NCI-H2081 treated with DMSO at 0.1 percent for 48 hours (cell line): ENCODE measurements at places on chromosomes 4 and X.

DNA sequence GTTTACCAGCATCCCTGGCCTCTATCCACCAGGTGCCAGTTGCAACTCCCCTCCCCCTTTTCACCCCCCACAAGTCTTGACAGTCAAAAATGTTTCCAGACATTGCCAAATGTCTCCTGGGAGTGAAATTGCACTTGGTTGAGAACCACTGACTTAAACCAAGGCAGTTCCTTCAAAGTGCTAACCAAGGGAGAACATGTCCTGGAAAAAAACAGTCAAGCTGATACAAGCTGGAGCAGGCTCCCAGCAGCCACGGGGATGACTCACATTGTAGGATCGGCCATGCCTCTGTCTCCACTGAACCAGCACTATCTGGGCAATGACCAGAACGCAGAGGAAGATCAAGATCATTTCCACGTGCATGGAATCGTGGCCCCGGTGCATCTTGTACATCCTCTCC lies 11.4 kb downstream of the RNF175 start:
- no peak for DNase-seq

- DNase-seq = peak; percentile 26
These were observed 35.7 kb upstream of the TBC1D14 start for GRCh38 chr4:6873792-6874461.

DNA sequence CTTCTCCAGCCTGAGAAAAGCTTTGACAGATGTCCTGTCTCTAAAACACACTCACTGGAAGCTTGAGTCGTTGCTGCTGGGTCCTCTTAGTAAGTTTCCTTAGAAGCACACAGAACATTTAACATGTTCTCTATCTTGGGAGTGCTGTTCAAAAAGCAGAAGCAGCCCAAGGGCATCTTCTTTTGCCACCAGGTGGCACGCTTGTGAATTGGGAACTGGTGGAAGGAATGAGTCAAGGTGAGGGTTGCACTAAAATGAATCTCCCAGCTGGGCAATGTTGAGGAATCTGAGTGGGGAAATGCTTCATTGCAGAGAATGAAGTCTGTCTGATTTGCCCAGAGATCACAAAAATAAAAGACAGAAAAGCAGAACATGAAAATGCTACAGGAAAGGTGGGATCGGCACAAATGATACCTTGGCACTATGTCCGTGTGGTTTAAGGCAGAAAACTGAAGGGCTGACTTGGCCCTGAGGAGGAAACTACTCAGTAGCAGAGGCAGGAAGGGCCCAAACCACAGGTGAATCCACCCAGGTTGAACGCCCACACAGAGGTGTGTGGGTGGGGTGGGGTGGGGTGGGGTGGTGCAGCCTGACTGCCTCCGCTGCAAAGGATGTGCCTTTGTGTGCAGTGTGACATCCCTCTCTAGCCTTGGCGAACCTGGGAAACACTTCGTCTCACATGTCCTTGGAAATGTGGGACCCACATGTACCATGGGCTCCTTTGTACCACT lies 26.0 kb downstream of the KIT start:
- DNase-seq = no peak

GRCh38 chrX:148723551-148723950 lies 223.1 kb downstream of the AFF2 start:
- no peak for DNase-seq

DNA sequence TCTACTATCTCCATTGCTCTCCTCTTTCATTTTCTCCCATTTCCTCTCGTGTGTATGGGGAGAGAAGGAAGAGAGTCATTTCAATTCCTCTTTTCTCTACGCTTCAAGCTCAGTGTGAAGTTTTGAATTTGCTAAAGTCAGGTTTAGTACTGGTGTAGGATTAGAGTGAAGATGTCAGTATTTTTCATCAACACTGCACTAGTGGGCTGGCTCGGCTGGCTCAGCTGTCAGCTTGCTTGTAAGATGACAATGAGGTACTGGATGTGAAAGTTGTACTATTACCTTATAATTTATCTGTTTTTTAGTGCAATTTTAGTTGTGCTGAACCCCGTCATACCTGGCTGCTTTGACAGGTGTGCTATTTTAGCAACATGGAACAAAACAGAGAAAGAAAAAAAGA lies 2.1 kb upstream of the SH2D1A start:
- no peak for DNase-seq

DNA sequence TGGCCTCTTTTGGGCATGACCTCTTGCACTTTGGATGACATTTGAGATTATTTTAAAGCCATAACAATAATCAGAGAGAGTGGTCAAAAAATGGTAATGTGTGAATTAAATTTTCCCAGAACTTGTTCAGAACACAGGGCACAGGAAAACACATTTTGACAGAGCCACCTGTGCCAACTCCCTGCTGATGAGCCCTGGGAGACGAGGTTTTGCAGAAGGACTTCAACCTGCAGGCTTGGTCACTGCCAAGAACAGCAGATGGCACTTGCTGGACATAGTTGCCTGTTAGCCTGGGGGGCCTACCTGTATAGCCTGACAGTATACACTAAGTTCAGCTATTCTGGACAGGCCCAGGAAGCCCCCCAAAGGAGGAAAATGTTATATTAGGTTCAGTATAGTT lies 277.8 kb upstream of the EMCN start:
- DNase-seq = no peak

GRCh38 chr4:85508654-85509053 lies 33.7 kb downstream of the ARHGAP24 start:
- DNase-seq = no peak

DNA sequence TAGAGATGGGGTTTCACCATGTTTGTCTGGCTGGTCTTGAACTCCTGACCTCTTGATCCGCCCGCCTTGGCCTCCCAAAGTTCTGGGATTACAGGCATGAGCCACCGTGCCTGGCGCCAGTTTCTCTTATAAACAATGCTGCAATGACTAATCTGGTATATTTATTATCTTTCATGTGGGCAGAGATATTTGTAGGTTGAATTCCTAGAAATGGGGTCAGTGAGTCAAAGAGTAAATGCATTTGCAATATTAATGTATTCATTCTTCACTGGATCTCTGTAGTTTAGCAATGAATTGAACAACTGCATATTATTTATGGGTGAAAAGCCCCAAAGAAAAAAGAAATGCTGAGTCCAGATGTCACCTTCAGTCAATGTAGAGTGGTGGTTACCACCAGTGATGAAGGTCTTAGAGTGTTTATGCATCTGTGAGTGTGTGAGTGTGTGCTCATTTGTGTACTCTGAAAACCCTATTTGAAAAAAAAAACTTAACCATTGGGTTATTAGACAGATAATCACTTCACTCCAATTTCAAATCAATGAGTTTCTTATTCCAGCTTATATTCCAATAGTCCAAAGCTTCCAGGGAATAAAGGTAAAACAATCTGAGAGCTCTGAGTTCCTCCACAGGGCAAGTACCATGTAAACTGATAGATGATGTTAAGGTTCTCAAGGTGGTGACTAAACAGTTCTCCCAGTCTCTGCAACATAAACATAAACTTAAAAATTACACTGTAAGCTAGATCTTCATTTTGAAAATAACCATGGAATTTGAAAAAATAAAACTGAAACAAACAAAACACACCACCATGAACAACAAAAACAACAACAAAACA lies 22.6 kb upstream of the CD38 start:
- no peak for DNase-seq

GRCh38 chrX:136816975-136817374 lies 36.2 kb upstream of the ARHGEF6 start:
- no peak for DNase-seq

GRCh38 chrX:109672239-109672638 lies 47.3 kb upstream of the KCNE5 start:
- DNase-seq = no peak

- no peak for DNase-seq
These were observed 856.0 kb upstream of the FRG1 start for GRCh38 chr4:189084671-189085070.

GRCh38 chr4:88106205-88106604 lies 52.2 kb downstream of the ABCG2 start:
- no peak for DNase-seq

DNA sequence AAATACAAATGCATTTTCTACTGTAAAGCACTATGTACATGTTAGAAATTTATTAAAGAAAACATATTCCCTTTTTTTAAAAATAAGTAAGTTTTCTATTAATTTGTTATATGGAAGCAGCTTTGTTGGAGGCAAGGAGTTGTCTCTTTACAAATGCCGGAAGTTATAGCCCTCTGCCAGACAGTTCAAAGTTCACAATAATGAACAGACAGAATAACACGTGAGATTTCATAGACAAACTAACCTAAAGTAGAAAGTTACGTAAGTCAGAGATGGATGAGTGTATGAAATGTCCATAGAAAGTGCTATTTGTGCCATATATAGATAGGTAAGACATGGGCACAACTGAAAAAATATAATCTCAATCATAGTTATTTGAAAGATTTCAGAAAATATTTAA lies 43.9 kb upstream of the NEIL3 start:
- no peak for DNase-seq

GRCh38 chrX:21798677-21799219 lies 40.7 kb upstream of the MBTPS2 start:
- DNase-seq = no peak

DNA sequence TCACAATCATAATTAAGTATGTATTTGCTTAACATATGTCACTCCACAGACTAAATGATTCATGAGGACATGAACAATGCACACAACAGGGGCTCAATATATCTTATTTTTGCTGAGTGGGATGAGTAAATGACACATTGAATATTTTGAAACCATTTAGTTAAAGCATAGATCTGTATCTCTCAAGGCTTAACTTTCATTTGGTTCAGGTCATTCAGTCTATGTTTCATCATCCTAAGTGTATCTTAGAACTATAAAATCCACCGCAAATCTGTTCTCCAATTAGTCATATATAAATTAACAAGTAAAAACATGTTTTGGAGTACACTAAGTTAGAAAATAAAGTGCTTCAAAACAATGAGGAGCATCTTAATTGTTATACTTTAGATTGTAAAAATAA lies 45.8 kb downstream of the AREG start:
- no peak for DNase-seq

GRCh38 chr4:121182296-121182695 lies 18.2 kb upstream of the TNIP3 start:
- no peak for DNase-seq

GRCh38 chr4:100569196-100569595 lies 51.4 kb upstream of the EMCN start:
- no peak for DNase-seq

- DNase-seq = no peak
These were observed 68.6 kb upstream of the HS3ST1 start for GRCh38 chr4:11497212-11497806.

DNA sequence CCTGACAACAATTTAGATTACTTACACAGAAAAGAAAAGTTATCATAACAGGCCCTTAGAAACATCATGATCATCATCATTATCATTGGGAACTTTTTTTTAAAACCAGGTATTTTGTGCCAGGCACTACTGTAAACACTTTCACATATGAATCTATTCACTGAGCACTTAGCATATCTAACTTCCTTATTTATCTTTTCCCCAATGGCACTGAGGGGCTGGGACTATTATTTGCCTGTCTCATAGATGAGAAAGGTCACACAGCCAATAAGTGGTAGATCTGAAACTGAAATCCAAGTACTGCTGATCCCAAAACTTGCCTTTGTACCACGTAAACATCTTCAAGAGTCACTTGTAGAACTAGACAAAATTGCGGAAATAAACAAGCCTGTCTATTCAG lies 184.2 kb upstream of the RBPJ start:
- no peak for DNase-seq

DNA sequence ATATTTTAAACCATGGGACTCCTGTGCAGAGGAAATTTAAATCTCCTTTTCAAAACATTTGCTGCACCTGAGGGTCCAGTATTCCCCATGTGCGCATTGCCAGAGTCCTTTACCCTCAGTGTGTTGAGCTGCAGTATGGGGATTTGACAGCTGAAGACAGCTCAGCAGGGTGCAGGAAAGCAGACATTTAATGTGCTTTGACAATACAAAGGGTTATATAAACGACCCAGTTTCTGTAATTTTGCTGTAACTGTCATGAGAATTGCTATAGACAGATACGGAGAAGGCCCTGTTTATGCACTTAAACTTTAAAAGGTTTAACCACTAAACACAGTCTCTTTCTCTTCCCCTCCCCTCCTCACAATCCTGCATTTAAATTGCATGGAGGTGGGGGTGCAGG lies 393.4 kb downstream of the MID1IP1 start:
- DNase-seq = no peak
